Right ventricle myocardium superior (tissue), 1 donor: ENCODE measurements at places on chromosomes 2 and 18.

DNA sequence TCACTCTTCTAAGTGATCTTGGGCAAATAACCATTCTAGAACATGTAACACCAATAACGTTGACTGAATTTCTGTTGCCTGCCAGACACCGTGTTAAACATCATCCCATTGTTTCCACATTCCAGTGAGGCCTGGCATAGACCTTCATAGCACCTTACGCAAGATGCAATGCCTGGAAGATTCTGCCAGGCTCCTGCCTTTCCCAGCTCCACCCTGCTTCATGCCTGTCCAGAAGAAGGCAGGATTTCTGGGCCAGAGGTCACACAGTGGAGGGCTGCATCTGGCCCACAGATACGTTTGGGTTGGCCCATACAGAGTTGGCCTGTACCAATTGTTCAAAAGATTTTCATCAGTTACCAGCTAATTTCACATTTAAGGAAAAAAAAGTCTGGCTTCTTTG lies 46.3 kb downstream of the EN1 start:
- DNase-seq = no peak

DNA sequence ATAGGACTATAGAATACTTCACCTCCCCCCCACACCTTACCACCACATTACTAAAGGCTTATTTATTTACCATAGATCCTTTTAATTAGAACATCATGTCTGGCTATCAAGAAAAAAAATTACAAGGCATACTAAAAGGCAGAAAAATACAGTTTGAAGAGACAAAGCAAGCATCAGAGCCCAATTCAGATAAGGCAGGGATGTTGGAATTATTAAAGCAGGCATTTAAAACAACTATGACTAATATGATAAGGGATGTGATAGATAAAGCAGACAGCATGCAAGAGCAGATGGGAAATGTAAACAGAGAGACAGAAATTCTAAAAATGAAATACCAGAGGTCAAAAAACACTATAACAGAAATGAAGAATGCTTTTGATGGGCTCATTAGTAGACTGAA lies 55.4 kb upstream of the SMIM21 start:
- DNase-seq = no peak

GRCh38 chr18:48013162-48013561 lies 82.7 kb upstream of the SMAD2 start:
- no peak for DNase-seq

DNA sequence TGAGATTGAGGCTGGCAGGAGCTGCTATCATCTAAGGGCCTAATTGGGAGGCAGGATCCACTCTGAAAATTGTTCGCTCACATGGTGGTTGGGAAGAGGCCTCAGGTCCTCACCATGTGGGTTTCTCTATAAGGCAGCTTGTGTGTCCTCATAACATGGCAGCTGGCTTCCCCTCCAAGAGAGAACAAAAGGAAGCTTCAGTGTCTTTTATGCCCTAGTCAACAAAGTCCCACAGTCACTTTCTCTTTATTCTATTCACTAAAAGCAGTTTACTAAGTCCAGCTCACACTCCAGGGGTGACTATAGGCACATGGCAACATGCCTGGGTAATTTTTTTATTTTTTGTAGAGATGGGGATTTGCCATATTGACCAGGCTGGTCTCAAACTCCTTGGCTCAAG lies 5.8 kb upstream of the ITGAV start:
- DNase-seq = no peak

DNA sequence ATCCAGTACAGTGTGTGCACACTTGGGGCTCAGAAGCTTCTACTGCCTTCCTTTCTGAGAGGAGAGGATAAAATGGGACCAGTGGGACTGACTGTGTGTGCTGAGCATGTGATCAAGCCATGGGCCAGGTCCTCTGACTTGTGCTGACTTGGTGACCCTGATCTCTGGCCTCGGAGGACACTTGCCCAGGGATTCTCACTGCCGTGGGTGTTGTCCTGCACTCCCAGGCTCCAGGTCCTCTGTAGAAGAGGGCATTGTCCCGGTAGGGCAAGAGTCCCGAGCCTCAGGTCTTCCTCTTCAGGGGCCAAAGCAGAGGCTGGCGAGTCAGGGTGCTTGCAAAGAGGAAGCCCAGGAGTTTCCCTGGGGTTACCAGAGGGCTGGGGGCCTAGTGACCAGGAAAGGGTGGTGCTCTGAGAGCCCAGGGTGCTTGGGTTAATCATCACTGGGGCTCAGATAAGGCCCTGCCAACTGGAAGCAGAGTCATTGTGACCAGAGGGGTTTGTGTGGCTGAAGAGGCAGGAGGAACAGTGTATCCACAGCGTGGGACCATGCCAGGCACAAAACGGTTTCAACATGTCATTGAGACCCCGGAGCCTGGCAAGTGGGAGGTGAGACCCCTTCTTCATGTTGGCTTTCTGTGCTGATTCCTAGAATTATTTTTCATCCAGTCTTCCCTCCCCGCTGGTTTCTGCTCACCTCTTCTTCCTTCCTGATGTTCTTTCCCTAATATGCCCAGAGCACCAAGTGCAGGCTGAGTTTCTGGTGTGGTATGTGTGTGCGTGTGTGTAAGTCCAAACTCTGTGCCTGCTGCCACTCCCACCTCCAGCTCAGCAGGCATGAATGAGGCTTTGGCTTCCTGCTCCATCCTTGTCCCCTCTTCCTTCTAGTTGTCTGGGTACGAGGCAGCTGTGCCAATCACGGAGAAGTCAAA lies at the start of gene GCKR:
Gene GCKR, plus strand, starts transcription at position 483 of the 931 bp plus-strand sequence. Its CDS starts 66 bp downstream, at position 549.
- no peak for DNase-seq

DNA sequence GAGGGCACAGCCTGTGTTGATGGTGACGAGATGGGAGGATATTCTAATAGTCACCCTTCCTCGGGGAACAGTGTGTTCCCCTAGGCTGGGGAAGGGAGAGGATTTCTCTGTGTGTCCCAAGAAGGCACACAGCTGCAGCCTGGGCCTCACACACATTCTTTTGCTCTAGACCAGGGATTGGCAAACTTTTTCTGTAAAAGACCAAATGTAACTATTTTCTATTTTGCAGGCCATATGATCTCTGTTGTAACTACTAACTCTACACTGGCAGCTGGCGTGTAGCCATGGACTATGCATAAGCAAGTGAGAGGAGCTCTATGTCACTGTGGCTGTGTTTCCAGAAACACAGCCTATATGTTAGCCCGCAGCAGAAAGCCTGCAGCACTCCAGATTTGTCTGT lies 65.8 kb downstream of the ARHGAP28 start:
- no peak for DNase-seq

GRCh38 chr2:62540408-62541168 lies 34.6 kb upstream of the TMEM17 start:
- DNase-seq = no peak

- DNase-seq = no peak
These were observed 60.0 kb upstream of the DTNA start for GRCh38 chr18:34650121-34650545.

DNA sequence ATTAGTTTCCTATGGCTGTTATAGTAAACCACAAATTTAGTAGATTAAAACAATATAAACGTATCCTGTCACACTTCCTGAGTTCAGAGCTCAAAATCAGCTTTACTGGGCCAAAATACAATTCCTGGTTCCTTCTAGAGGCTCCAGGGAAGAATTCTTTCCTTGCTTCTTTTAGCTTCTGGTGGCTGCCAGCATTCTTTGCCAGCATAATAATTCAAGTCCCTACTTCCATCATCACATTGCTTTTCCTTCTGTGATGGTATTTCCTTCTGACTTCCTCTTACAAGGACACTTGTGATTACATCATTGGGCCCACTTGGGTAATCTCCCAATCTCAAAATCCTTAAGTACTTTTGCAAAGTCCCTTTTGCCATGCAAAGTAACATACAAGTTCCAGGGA lies 40.6 kb downstream of the MOB4 start:
- DNase-seq = no peak

DNA sequence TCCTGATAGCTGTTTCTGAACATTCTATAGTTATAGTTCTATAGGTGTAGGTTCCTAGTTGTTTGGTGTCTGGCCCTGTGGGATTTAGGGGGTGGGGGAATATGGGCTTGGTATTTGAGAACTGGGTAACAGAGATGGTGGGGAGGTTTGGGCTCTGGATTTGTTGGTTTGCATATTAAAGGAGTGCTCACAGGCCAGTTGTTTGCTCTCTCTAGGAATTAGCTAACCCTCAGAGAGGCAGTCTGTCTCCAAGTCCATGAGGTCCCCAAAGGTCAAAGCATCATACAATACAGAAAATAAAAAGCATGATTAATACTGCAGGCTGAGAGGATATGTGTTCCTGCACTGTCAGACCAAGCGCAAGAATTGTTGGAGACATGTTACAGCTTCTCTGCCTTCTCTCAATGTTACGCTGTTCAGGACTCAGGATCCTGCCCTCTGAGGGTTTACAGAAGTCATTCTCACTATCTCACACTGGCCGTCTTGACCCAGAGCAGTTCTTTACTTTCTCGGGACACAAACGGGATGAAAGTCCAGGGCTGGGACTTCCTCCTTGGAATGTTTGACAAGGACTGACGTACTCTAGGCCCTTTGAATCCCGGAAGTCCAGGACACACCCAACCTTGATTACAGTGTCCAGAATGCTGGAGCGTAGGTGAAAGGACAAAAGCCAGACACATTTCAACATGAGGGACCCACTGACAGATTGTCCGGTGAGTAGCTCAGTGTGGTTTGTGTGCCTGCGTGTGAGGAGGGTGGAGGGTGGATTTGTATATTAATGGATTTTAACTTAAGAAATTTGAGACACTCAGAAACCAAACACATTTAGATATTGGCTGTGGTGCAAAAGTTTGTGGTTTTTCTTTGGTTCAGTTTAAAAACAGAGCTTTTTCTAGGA lies at the start of gene NOSTRIN:
Gene NOSTRIN, plus strand, starts transcription at position 677 of the 898 bp plus-strand sequence. Its CDS starts 10 bp downstream, at position 687.
- no peak for DNase-seq

DNA sequence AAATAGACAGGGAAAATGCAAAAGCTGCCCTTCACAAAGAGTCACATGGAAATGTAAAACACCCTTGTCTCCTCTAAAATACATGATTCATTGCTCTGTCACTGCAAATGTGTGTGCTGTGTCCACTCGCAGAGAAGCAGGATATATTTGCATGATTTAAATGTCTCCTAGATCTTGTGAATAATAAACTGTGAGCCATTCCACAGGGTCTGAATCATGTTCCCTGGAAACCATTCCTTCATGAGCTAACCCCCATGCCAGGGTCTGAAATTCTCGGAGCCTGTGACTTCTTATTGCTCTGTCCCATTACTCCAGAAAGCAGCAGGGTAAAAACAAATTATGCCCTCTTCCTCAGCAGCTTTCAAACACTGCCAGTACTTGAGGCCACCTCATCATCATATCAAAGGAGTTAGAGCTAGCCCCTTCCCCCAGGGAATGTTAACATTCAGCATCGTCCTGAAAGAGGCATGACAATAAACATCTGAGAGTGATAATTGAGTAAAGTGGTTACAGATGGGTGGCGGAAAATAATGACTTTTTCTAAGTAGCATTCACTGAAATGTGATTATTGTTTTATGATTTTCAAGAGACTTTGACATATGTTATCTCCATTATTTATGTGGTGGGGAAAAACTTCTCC lies 11.7 kb upstream of the CNGA3 start:
- no peak for DNase-seq

- no peak for DNase-seq
These were observed 10.1 kb upstream of the ID2 start for GRCh38 chr2:8671802-8672201.

DNA sequence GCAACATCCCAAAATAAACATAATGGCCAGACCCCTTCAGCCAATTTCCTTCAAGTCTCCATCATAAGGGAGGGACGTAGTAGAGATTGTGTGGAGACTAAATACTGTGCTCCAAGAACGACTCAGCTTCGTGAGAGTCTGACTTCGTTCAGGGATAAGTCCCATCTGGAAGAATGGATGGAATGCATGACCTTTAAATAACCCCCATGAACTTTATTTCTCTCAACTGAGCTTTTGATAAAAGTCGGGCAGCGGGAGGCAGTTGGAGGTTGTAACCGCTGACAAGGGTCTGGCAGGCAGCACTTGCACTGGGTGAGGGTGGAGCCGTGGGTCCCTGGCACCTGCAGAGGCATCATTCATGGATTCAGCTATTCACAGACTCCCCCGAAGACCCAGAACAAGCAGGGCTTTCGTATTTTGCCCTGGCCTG lies 115.9 kb downstream of the ZFP36L2 start:
- peak; percentile 68 for DNase-seq

- DNase-seq = no peak
These were observed 40.8 kb downstream of the NOSTRIN start for GRCh38 chr2:168843253-168843652.

- no peak for DNase-seq
These were observed 70.4 kb upstream of the ST6GAL2 start for GRCh38 chr2:106956416-106956815.

- DNase-seq = no peak
These were observed 113.6 kb upstream of the COL5A2 start for GRCh38 chr2:189293164-189293563.

GRCh38 chr18:42100248-42100647 lies 145.2 kb downstream of the PIK3C3 start:
- DNase-seq = no peak

DNA sequence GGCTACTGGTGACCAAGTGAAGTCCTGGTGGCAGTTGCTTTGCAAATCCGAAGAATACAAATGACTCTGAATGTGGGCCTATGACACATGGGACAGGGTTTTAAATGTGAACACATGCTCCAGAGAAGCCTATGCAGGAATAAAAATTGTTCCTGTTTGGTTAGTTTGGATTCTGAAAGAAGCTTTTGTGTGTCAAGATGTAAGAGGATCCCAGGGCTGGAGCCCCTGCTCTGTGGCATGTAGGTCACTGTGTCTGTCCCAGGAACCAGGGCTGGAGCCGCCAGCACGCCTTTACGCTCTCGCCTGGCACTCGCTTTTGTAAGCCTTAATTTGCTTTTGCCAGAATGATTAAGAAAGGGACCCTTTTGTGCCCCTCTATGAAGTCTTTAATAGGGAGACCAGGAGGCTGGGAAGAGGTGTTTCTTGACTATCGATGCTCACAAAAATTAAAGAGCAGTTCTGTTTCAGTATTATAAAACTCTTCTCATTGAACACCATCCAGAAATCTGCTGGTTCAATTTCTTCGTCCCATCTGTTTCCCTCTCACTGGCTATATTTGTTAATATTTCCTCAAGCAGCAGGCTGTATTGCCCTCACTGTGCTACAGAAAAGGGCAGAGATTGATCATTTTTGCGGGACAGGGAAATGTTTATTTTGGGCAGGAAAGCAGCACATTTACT lies 532.7 kb upstream of the POU3F3 start:
- DNase-seq = no peak

- DNase-seq = peak; percentile 54
These were observed 51.4 kb downstream of the KIF5C start for GRCh38 chr2:148926291-148926961.

GRCh38 chr18:32360682-32361345 lies 109.9 kb downstream of the GAREM1 start:
- DNase-seq = no peak

- no peak for DNase-seq
These were observed 68.1 kb downstream of the DNAH7 start for GRCh38 chr2:196000551-196000950.

- no peak for DNase-seq
These were observed 141.7 kb downstream of the CMPK2 start for GRCh38 chr2:6723865-6724604.

GRCh38 chr2:68556381-68556780 lies 87.0 kb upstream of the PROKR1 start:
- no peak for DNase-seq

GRCh38 chr2:49901202-49902065 lies 747.1 kb upstream of the FSHR start:
- DNase-seq = no peak
